ENCODE measurements at places on chromosomes 11 and 22. TPM values are rescaled to one million over a fixed set of nuclear protein-coding genes. Genes with fewer than 3 reads are reported as not detected.

DNA sequence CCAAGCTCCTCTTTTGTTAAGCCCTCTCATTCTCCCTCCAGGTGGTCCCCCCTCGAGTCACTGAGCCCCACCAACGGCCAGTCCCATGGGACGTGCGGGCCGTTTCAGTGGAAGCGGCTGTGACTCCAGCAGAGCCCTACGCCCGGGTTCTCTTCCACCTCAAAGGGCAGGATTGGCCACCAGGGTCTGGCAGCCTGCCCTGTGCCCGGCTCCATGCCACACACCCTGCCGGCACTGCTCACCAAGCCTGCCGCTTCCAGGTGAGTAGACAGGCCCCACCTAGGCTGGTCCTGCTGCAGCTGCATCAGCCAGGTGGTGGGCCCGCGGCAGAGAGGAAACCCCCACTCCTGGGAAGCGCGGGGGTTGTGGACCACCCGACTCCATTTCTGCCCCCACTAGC is 3.3 kb downstream of the TMEM132A start:
- DNase-seq: no peak

DNA sequence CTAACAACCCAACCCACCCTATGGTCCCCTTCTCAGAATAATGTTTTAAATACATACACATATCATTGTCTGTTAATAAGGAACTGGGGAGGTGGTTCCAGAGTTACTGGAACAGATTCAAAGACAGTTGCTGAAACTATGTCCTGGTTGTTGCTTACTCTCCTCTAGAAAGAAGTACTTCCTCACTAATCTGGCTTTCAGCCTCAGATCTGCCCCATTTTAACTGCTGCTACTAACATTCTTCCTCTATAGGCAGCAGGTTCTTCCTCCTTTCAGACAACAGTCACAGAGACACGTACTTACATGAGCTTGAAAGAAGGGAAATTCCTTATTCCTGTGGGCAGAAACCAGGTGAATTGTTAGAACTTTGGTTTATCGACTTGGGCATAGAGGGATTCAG is 8.1 kb upstream of the NEU3 start:
- no peak for DNase-seq

DNA sequence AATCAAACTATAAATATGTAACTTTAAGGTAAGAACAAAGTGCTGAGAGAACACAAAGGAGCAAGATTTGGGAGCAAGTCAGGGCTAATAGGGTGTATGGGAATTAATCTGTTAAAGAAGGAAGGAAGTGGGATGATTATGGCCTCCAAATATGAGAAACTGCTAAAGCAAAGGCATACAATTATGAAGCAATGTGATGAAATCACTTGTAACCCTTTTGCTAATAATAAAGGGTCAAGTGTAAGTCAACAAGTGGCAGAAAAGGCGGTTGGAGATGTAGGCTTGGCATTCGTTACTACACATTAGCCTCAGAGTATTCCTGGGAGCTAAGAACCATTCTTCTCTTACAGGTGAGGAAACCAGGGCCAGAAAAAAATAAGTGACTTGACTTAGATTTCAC is 1002.3 kb upstream of the TENM4 start:
- no peak for DNase-seq

DNA sequence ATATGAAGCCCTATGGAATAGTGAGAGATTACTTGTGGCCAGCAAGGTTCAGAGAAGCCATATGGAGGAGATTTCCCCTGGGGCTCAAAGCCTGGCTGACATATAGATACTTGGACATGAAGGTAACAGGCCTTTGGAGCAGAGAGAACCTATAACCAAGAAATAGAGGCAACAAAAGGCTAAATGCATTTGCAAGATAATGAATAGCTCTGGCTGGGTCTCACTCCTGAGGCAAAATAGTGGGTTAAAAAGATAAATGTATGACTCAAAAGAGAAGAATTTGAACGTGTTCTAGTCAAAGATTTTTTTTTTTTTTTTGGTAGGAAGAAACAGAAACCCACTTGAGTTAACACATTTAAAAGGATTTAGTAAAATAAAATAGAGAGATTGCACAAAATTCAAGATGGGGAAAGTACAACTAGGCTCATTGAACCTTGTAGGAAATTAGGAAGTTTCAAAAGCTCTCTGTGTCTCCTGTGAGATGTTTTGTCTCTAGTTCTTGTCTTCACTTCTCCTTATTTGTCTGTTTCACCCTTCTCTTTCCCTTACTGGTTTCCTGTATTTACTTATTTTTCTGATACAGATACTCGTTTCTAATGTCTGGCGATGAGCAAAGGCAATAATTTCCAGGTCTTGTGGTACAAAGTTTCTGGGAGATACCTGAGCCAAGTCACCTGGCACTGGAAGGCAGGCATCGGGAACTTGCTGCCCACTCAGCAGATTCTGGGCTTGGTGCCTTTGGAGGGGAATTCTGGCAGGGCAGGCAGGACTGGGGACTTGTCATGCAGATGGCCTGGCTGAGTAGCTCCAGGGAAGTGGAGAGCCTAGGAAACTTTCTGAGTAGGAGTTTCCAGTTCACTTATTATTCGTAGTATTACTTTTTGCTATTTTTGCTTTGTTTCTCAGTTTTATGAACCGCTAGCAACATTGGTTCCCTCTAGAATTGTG is 49.2 kb upstream of the SESN3 start:
- DNase-seq: no peak

TRIM22 gene
- 20.3 TPM for total RNA-seq

GRCh38 chr22:19355413-19356157 is 64.1 kb upstream of the CLTCL1 start:
- no peak for DNase-seq

PRSS23 gene
- 13.0 TPM for total RNA-seq

- no peak for DNase-seq
Measured at GRCh38 chr22:49295465-49295743, 532.3 kb downstream of the BRD1 start.

- DNase-seq: no peak
Measured at GRCh38 chr11:34653851-34654482, 33.1 kb downstream of the EHF start.

OR52A1 gene
- not detected for total RNA-seq

Data from suprapubic skin (tissue), 4 donors.